T-cell (primary cell): ENCODE measurements at places on chromosomes 3 and 15. TPM values are rescaled to one million over a fixed set of nuclear protein-coding genes. Genes with fewer than 3 reads are reported as not detected.

KLHL6 gene
- 54.1 TPM for total RNA-seq

LRRIQ4 gene
- not detected for total RNA-seq

ARGFX gene
- total RNA-seq = not detected

TMEM108 gene
- not detected for total RNA-seq

ITGA11 gene
- not detected for total RNA-seq

OXSR1 gene
- 38.6 TPM for total RNA-seq

CEMIP gene
- total RNA-seq = 1.2 TPM

RARRES1 gene
- total RNA-seq = not detected
